Activated CD4-positive, alpha-beta memory T cell treated with anti-CD3 and anti-CD28 coated beads, Interleukin-2, amount 10 ng/mL, durations not matched to agents 7 days and 5 days (primary cell): ENCODE measurements at places on chromosomes 12 and 14. TPM values are rescaled to one million over a fixed set of nuclear protein-coding genes. Genes with fewer than 3 reads are reported as not detected.

The RPS26 gene
- total RNA-seq, result 30.4 TPM

The RAPGEF3 gene
- total RNA-seq, result 1.4 TPM

The MSI1 gene
- not detected for total RNA-seq

The XPOT gene
- total RNA-seq, result 119 TPM

The ASCL4 gene
- total RNA-seq, result not detected

The KICS2 gene
- 10.3 TPM for total RNA-seq

- H3K27ac ChIP-seq, result no peak overlapping the region
- no peaks in the 10 kb centered on the region for H3K36me3 ChIP-seq
- H3K4me1 ChIP-seq, result no peaks in the 10 kb centered on the region
- H3K27me3 ChIP-seq, result peaks cover 2% of the 10 kb centered on the region
- DNase-seq, result no peak
- H3K4me3 ChIP-seq, result no peak overlapping the region
Measured at GRCh38 chr12:105922670-105923102, 216.1 kb downstream of the NUAK1 start.

GRCh38 chr12:132094269-132094891 is 49.7 kb downstream of the DDX51 start:
- peaks cover 19% of the 10 kb centered on the region for H3K4me1 ChIP-seq
- no peaks in the 10 kb centered on the region for H3K27me3 ChIP-seq
- no peak for DNase-seq
- H3K4me3 ChIP-seq, result no peak overlapping the region
- no peak overlapping the region for H3K27ac ChIP-seq

DNA sequence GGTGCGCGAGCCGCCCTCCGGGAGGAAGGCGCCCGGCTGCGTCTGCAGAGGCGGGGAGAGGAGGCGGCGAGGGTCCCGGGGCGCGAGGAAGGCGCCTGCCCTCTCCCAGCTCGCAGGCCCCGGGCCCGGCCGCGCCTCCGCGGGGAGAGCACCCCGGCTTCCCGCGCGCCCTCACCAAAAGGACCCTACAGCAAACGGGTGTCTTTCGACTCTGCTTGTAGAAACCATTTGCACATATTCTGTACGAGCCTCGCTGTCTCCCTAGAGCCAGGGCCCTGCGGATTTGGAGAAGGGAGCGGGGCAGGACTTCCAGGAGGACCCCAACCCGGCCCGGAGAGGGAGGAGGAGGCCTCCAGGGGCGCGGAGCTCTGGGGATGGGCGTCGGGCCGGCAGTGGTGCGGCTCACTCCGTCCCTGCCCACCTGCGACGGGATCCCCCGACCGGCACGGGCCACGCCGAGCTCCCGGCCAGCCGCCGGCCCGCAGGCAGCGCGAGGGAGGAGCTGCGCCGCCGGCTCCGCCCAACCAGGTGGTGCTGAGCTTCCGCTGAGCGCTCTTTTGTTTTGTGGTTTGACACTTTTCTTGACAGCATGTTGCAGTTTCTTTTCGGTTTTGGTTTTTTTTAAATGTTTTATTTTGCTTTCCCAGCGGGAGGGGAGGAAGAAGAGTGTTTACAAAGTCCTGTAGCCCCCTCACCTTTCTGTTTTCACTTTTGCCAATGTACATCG is 103.3 kb upstream of the FKBP4 start:
- peaks cover 29% of the 10 kb centered on the region for H3K4me1 ChIP-seq
- no peaks in the 10 kb centered on the region for H3K36me3 ChIP-seq
- peak overlapping the region; percentile 82 for H3K4me3 ChIP-seq
- peak; percentile 65 for DNase-seq
- peak overlapping the region; percentile 88 for H3K27ac ChIP-seq
- H3K27me3 ChIP-seq, result peaks cover 22% of the 10 kb centered on the region

DNA sequence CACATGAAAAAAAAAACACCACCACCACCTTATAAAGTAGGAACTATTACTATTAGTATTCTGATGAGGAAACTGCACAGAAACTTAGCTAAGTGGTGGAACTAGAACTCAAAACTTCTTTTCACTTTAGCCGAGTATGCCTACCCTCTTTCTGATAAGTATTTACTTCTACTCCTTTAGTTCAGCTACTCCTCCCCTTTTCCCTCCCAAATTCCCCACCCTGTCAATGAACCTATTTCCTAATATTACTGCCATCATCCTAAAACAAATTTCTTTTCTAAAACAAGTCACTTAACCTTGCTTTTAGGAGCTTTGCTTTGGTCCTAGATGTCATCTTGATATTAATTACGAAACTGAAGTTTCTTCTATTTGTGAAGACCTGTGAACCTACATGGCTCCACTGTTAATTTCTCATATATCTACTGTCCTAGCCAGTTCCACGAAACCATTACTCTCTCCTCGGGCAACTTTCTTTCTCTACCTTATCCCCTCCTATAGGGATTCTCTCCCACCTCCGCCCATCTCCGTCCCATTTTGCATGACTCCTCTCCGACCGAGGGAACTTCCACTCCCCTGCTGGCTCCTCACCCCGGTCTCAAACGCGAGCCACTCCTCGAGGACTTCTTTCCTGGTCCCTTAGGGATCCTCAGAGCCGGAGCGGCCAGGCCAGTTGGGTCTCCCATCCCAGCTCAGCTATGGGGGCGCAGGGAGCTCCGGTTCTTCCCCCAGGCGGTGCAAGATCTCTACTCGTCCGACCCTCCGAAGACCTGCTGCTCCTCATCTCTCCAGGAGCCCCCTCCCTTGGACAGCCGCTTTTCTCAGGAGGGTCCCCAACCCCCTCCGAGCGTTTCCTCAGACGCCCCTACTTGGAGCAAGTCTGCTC is 1.1 kb downstream of the NUMB start:
- H3K4me1 ChIP-seq, result peaks cover 44% of the 10 kb centered on the region
- peak overlapping the region; percentile 81 for H3K27ac ChIP-seq

DNA sequence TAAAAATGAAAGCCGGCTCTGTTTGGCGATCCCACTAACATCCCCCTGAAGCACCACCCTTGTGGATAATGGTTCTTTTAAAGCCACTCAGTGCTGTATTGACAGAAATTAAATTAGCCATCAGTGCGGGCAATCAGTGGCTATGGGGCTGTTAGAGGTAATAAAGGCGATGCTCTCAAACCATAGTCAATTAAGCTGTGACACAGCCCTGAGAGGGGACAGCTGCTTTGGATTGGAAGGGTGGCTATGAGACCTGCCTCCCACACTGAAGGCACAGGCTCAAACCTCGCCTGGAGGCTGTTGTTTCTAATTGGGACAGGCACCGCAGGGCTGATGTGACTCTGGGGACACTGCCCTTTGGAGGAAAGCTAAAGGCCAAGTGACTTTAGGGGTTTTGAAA is 562.2 kb downstream of the VRK1 start:
- no peaks in the 10 kb centered on the region for H3K4me1 ChIP-seq
- DNase-seq, result no peak
- H3K36me3 ChIP-seq, result no peaks in the 10 kb centered on the region
- no peak overlapping the region for H3K27ac ChIP-seq
- peaks cover 6% of the 10 kb centered on the region for H3K27me3 ChIP-seq

DNA sequence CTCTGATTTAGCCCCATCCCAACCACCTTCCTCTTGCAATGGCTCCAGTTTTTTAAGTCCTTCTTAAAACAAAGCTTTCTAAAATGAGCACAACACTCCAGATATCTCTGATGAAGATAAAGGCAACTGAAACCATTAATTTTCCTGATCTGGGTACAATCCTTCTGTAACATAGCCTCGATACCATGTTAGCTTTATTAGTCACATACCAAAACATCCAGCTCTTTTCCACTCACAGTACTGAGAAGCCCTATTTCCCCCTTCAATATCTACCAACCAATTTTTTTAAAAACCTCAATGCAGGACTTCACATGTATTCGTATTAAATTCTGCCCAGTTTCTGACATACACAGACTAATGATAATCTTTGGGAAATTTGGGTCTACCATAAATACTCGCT is 105.9 kb downstream of the MED13L start:
- H3K36me3 ChIP-seq, result peaks cover 5% of the 10 kb centered on the region
- DNase-seq, result no peak
- peak overlapping the region; percentile 95 for H3K27ac ChIP-seq
- peak overlapping the region; percentile 69 for H3K4me3 ChIP-seq
- no peaks in the 10 kb centered on the region for H3K27me3 ChIP-seq
- peaks cover 48% of the 10 kb centered on the region for H3K4me1 ChIP-seq

DNA sequence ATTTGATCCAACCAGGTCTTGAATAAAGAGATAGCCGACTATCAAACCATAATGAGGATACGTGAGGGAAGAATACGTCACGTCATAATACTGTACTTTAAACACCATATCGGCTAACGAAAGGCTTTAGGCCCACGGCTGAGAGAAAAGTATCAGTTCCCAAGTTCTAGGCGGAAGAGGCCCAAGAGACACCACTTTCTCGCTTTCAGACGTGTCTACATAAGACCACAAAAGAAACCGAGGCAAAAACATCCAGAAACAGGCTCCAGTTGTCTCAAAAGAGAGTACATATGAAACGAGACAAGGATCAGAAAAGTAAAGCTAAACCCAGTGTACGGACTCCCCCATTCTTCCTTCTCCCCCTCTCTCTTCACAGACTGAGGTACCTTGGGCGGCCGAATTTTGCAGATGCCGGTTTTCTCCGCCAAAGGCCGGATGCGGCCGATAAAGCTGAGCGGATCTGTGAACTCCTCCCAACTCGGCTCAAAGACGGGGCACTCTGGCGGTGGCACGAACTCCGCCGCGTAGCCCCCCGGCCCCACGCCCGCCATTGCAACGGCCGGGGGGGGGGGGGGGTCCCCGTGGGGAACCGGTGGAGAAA is 479 bp downstream of the KDM5A start:
- peaks cover 38% of the 10 kb centered on the region for H3K36me3 ChIP-seq
- no peaks in the 10 kb centered on the region for H3K27me3 ChIP-seq
- DNase-seq, result peak; percentile 70
- peaks cover 39% of the 10 kb centered on the region for H3K4me1 ChIP-seq

GRCh38 chr12:139585-139984 is 73.0 kb downstream of the IQSEC3 start:
- no peak overlapping the region for H3K27ac ChIP-seq
- H3K4me1 ChIP-seq, result peaks cover 2% of the 10 kb centered on the region
- DNase-seq, result no peak
- H3K27me3 ChIP-seq, result peaks cover 28% of the 10 kb centered on the region
- H3K4me3 ChIP-seq, result no peak overlapping the region

DNA sequence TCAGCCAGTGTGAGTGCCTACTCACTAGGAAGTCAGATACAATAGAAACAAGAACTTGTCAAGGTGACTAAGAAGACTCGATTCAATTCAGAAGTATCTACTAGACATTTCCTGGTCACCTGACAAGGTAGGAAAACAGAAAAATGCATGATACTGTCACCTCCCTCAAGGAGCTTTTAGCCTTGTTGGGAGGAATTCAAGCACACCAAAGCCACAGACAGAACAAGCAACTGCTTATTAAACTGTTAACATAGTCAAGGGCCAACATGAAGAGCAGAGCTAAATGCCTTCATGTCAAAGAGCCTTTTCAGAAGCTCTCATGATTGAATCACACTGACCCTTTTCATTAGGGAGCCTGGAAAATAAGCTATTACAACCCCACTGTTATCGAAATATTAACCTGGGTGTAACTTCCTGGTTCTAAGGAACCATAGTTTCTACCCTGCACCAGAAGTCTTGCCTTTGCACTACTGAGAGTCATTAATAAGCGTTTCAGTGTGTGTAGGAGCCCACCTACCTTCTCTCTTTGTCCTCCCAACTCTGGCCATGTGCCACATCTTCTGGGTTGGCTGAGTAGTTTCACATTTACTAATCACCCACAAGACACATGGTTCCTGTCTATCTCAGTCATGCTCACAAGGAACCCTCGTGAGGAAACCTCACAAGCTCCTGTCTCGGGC is 31.0 kb upstream of the LGALS3 start:
- no peaks in the 10 kb centered on the region for H3K27me3 ChIP-seq
- DNase-seq, result peak; percentile 67
- peak overlapping the region; percentile 94 for H3K27ac ChIP-seq
- H3K4me3 ChIP-seq, result peak overlapping the region; percentile 47
- no peaks in the 10 kb centered on the region for H3K36me3 ChIP-seq

DNA sequence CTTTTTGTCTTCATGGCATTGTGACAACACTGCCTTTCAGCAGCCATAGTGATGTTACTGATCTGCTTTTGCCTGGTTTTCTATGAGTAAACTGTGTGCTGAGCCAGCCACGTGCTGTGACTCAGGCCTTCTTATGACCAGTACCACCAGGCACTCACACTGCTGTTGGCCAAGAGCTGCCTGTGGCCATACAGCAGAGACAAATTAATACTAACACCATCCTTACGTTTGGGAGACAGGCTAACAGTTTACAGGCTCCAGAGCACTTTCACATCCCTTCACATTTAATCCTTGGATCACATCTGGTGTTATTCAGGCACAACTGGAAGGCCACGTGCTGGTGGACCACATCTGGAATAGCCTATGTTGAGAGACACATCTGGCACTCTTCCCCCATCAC is 377.9 kb downstream of the CCDC91 start:
- DNase-seq, result no peak

DNA sequence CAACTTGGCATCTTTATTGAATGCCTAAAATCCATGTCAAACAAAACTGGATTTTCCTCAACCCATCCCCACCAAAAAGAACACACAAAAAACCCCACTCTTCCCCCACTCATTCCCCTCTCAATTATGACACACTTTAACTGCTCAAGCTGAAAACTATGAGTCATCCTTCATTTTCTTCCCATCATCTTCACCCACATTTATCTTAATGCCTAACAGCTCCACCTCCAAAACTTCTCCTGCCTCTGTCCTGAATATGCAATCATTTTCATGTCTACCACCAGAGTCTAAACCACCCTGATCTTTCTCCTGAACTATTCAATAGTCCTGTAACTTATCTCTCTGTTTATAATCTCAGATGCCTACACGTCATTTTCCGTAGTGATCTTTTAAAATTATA is 239.7 kb downstream of the BCAT1 start:
- no peaks in the 10 kb centered on the region for H3K36me3 ChIP-seq
- peaks cover 9% of the 10 kb centered on the region for H3K4me1 ChIP-seq
- no peak for DNase-seq
- no peak overlapping the region for H3K4me3 ChIP-seq

- H3K36me3 ChIP-seq, result peaks cover 33% of the 10 kb centered on the region
- peak within 1 kb of the TSS; percentile 56 for H3K4me3 ChIP-seq
- DNase-seq, result peak; percentile 43
- no peak within 1 kb of the TSS for H3K27ac ChIP-seq
- peaks cover 42% of the 10 kb centered on the region for H3K27me3 ChIP-seq
- peaks cover 33% of the 10 kb centered on the region for H3K4me1 ChIP-seq
Measured at GRCh38 chr12:48999371-49000131, at the start of gene DDN. Gene DDN (minus strand): TSS chr12:48999375. CDS start chr12:48999287, 88 bp downstream.

GRCh38 chr12:107320033-107320928 is 226.9 kb upstream of the CRY1 start:
- peaks cover 11% of the 10 kb centered on the region for H3K27me3 ChIP-seq
- peak overlapping the region; percentile 96 for H3K27ac ChIP-seq
- H3K4me3 ChIP-seq, result peak overlapping the region; percentile 89
- peaks cover 44% of the 10 kb centered on the region for H3K4me1 ChIP-seq
- no peaks in the 10 kb centered on the region for H3K36me3 ChIP-seq

DNA sequence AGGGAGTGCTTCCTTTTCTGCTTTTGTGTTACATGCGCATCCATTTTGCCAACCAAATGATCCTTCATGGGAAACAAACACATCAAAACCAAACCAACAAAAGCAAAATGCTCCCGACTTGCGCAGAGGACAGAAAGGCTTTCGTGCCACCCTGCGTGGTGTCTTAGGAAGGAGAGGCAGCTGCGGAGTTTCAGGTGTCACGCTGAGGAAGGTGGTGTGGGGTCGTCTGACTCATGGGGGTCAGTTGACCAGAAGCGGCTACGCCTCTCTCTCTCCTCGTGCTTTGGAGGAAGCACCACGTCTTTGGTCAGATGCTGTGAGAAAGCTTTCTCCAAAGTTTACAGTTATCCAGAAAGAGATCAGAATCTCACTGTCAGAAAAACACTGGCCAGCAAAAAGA is 7.9 kb downstream of the EMP1 start:
- H3K4me1 ChIP-seq, result peaks cover 67% of the 10 kb centered on the region
- peaks cover 12% of the 10 kb centered on the region for H3K36me3 ChIP-seq
- no peak overlapping the region for H3K27ac ChIP-seq
- H3K27me3 ChIP-seq, result no peaks in the 10 kb centered on the region
